ENCODE measurements at places on chromosomes 16 and 17.

GRCh38 chr16:23907903-23908302 is 72.1 kb downstream of the PRKCB start:
- DNase-seq, result no peak

- peak; percentile 68 for DNase-seq
Observed at GRCh38 chr17:39926588-39927100, 757 bp downstream of the ORMDL3 start.

DNA sequence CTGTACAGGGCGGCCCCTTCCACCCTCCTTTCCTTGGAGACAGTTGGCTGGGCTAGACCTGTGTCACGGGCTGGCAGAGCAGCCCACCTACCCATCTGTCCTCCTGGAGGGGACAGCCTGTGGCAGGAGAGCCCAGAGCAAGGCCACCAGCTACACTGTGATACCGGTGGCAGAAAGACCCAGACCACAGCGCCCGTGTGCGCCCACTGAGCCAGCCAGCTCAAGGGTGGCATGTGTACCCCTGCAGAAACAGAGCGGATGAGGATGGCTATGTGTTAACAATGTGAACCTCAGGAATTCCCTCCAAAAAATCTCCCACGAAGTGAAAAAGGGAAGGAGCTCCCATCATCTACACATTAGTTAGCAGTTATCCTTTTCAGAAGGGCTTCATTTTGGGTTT is 7.1 kb downstream of the HBQ1 start:
- no peak for DNase-seq

GRCh38 chr16:68736561-68736960 is 531 bp upstream of the CDH1 start:
- no peak for DNase-seq

DNA sequence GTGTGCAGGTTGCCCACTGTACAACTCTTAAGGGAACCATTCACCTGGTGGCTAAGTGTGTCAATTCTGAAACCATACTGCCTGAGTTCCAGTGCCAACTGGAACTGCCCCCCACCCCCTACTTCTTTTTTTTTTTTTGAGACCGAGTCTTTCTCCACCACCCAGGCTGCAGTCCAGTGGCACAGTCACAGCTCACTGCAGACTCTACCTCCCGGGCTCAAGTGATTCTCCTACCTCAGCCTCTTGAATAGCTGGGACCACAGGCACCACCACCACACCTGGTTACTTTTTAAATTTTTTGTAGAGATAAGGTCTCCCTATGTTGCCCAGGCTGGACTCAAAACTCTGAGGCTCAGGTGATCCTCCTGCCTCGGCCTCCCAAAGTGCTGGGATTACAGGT is 40.4 kb upstream of the DHX8 start:
- DNase-seq, result no peak

DNA sequence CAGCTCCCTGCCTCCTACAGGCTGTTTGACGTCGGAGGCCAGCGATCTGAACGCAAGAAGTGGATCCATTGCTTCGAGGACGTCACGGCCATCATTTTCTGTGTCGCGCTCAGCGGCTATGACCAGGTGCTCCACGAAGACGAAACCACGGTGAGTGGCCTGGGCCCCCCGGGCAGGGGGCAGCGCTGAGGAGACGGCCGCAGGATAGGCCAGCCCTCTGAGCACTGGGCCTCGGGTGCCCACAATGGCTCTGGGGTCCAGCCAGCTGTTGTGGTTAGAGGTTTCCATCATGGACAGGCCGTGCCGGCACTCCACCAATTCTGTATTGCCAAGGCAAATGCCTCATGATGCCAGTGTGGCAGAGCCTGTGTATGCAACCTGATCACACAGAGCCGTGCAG is 88.6 kb downstream of the AMFR start:
- no peak for DNase-seq

DNA sequence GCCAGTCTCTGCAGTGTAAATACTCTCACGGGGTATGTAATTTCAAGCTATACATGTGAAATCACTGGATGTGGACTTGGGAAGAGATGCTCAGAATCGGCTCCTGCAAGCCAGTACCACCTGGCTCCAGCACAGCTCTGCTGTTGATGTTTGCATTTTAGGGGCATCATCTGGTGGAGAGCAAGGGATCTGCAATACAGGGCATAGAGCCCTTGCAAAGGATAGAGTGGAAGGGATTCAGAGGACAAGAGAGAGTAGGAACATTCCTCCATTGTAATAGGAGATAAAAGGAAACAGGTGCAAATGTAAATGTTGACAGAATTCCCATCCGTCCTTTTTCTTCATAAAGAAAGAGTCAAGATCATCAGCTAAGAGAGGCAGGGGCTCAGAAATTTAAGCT is 184.1 kb downstream of the PMP22 start:
- no peak for DNase-seq

GRCh38 chr17:42989141-42989540 is 8.8 kb downstream of the RUNDC1 start:
- no peak for DNase-seq

GRCh38 chr16:69474408-69474807 is 50.0 kb downstream of the CYB5B start:
- DNase-seq, result no peak

- no peak for DNase-seq
Observed at GRCh38 chr17:33200587-33200986, 92.5 kb downstream of the ASIC2 start.

Measured in activated CD4-positive, alpha-beta T cell treated with anti-CD3 and anti-CD28 coated beads for 48 hours (primary cell).